ENCODE measurements at places on chromosomes 1 and 21.

DNA sequence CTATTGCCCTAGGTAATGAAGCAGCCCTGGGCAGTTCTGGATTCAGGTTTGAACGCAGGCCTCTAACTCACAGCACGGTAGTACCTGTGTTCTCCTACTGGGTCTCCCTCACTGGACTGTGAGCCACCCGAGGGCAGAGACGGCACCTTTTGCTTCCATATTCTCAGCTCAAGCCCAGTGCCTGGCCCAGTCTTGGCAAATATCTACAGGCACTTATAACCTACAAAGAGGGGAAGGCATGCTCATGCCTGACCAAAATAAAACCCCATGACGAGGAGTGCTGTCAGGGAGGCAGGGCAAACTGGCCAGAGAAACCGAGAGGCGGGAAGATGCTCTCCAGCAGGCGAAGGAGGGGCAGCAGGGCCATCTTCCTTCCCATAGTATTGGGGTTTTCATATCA, 91.1 kb downstream of the DDX20 start:
- DNase-seq = no peak

- DNase-seq = no peak
These were observed 40.1 kb downstream of the CACNA1S start for GRCh38 chr1:201072149-201072548.

DNA sequence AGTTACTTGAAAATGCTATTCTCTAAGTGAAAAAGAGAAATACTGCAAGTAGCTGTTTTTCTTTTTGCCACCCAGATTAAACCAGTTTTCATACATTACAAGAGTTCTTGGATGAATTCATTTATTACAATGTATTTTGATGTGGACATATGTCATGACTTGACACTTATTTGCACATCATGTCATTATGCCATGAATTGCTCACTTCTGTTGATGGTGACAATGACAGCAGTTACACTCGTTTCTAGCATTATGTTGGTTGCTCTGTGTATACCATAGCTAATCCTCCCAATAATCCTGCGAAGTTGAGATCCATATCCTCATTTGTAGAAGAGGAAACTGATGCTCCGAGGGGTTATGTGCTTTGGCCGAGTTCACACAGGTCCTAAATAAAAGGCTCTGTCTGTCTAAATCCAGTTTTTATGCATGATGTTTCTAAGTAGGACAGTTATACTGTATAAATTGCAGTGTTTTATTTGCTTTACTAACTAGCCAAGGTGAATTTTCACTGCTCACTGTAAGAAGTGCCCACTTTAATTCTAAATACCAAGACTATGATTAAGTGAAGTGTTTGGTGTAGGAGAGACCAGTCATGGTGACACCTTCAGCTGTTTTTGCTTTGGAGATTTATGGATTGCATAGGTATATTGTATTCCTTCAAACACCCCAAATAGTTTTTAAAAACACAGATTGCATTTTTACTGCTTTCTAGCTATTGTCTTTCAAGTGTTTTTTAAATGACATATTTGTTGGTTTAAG, 56.7 kb downstream of the PRDM2 start:
- no peak for DNase-seq

DNA sequence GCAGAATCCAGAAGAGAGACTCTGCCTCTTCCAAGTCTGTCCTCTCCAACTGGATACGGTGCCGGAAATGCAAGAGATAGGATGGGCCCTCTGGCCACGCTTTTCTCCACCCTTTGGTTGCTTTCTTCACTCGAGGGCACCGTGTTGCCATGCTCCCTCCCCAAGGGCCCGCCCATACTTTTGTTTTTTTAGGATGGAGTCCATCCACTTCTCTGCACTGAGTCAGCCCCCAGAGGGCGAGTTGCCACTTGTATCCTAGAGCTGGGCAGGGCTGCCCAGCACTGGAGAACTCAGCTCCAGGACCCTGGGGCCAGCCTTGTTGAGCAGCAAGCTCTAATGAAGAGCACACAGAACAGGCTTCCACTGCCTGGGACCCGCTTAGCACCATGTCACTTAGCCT, 25.5 kb downstream of the IFNGR2 start:
- DNase-seq = no peak

GRCh38 chr1:234881893-234882771, 246.5 kb downstream of the TOMM20 start:
- DNase-seq = no peak

- no peak for DNase-seq
These were observed 618.2 kb downstream of the BRINP3 start for GRCh38 chr1:189859385-189859977.

- DNase-seq = no peak
These were observed 259.3 kb upstream of the CACYBP start for GRCh38 chr1:174740249-174740968.

GRCh38 chr1:31866450-31867032, 50.7 kb upstream of the SPOCD1 start:
- DNase-seq = no peak

- no peak for DNase-seq
These were observed 264.3 kb downstream of the RHOU start for GRCh38 chr1:228999446-229000170.

GRCh38 chr1:93148001-93148400, 32.2 kb downstream of the TMED5 start:
- no peak for DNase-seq

- peak; percentile 34 for DNase-seq
These were observed 619 bp downstream of the BCL9 start for GRCh38 chr1:147541672-147542568.

DNA sequence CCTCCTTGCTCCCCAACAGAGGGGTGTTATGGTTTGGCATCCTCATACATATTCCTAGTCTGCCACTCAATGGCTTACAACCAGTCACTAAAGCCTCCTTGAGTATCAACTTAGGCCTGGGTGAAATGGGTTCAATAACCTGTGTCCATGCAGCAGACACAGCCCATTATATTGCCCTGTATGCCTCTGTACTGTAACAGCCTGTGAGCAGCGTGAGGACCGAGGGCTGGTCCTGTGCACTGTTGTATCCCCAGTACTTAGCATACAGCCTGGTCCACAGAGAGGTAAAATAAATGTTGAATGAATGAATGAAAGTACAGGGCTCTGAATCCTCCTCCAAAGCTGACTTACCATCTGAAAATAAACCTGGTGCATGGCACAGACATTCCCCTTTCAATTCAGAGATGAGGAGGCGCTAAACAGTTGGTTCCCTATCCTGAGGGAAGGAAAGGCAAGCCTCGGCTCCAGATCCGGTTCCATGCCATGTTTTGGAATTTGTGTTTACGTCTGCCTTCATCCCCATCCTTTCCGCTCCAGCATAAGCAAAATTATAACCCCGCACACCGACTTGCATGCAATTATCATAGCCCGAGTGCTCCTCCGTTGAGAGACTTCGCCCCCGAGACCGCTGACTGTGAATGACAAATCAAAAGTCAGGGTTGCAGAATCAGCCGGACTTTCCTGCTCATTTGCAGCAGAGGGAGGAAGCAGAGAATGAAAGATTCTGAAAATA, 45.0 kb upstream of the DNAJC6 start:
- peak; percentile 18 for DNase-seq

GRCh38 chr1:234659538-234659937, 49.6 kb upstream of the IRF2BP2 start:
- DNase-seq = no peak

GRCh38 chr1:93442008-93442666, 5.8 kb upstream of the FNBP1L start:
- DNase-seq = no peak

DNA sequence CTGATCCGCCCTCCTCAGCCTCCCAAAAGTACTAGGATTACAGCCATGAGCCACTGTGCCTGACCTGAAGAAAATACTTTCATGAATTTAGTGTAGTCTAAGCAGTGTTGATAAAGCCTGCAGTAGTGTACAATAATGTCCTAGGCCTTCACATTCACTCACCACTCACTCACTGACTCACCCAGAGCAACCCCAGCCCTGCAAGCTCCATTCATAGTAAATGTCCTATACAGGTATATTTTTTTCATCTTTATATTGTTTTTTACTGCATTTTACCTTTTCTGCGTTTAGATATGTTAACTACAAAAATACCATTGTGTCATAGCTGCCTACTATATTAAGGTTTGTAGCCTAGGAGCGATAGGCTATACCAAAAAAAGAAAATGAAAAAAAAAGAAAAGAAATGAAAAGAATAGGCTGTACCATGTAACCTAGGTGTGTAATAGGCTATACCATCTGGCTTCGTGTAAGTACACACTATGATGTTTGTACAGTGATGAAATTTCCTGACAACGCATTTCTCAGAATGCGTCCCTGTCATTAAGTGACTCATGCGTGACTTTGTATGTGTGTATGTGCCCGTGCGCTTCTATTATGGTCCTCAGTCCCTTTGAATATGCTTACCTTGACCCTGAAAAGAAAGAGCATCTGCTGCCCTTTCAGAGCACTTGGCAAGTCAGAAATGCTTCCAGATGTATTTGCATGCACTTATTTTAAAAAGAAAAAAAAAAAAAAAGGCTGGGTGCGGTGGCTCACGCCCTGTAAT, 9.2 kb upstream of the SLAMF8 start:
- DNase-seq = no peak

DNA sequence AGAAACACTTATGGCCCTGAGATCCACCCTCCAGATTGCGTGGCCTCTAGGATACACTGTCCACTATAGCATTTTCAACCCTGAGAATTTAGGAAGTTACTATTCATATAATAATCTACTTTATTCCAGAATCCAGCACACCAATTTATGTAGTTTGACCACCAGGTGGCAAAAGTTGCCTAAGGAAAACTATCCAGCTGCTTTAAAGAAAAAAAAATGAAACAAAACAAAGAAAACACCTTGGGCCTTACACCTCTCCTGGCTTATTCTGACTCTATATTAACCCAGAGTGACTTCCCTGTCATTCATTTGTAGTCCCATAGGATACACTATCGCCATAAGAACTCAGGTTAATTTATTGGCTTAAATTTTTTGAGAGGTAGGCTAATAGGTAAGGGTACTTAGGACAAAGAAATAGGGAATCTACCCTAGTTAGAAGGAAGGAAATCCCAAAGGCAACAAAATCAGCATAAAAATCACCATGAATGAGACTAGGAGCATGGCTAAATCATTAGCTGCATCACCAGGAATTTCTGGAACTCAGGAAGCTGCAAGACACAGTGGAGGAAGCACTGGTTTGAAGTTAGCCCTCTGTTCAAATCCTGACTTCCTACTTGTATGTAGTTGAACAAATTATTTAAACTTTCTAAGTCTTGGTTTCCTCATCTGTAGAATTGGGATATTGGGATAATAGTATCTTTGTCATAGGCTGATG, 107.5 kb downstream of the SPAG17 start:
- no peak for DNase-seq

DNA sequence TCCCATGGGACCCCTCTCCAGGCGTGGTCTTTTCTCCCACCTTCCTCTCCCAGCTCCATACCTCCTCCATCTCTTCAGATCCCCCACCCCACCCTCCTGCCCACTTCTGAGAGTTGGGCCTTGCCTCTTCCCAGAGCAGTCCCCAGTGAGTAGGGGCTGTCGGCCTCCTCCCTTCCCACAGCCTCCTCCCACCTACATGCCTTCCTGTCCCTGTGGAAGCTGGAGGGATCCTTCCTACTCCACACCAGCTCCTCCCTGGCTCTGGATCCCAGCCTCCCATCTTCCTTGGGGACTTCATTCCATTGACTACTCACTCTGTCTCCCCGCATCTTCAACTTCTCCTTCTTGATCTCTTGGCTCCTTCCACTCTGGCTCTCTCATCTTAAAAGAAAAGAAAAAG, 24.9 kb downstream of the KCNQ4 start:
- DNase-seq = no peak

GRCh38 chr1:15001317-15001915, 152.1 kb upstream of the TMEM51 start:
- DNase-seq = no peak

- no peak for DNase-seq
These were observed 117.8 kb downstream of the HHAT start for GRCh38 chr1:210446479-210446878.

DNA sequence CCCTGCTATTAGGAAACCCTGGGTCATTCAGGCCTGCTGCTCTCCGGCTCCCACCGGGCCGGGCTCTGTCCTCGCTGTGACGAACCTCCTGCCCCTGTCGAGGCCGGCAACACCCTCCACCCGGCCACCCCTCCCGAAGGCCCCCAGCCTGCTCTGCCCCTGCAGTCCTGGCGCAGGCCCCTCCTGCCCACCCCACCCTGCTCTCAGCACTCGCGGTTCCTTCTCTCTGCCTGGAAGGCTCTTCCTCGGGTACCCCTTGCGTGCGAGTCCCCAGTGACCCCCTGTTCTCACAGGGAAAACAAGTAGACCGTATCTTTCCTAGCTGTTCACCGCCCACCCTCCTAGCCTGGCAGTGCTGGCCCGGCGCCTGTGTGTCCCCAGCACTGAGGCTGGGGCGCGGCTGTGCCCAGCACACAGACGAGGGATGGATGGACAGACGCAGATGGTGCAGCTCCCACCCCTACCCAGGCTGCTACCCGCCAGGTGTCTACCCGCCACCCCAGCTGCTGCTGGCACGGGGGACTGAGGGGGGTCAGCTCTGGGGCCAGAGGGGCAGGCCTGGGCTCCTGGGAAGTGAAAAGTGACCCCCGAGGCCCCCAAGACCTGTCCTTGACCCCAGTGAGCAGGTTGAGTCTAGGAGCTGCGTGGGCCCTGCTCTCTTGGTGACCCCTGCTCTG, 3.1 kb upstream of the VWA1 start:
- no peak for DNase-seq

DNA sequence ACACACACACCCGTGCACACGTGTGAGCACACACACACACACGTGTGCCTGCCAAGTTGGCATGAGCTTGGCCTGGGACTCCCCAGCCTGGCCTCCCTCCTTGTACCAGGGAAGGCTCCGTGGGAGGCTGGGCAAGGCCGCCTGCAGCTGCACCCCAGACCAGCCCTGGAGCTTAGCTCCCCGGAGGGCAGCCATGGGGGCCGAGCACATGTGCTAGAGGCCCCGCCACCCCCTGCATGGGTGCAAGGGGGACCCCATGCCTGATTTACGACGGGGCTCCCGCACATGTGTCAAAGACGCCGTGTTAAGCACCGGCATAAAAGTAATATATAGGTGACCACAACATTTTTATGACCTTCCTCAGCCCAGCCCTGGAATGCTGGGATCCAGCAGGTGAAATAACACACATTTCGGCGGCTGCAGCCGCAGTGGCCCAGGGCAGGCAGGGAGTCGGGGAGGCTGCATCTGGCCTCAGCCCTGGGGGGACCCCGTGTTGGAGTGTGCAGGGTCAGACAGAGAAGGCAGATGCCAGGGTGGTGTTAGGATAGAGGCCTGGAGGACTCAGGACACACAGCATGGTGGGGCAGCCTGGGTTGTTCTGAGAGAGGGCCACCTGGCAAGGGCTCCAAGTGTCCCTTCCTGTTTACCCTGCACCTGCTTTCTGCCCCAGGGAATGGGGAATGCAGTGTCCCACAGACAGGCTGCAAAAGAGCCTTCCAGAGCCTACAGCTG, 56.3 kb downstream of the WNT9A start:
- DNase-seq = no peak
